ENCODE measurements at places on chromosomes 6 and 20.

DNA sequence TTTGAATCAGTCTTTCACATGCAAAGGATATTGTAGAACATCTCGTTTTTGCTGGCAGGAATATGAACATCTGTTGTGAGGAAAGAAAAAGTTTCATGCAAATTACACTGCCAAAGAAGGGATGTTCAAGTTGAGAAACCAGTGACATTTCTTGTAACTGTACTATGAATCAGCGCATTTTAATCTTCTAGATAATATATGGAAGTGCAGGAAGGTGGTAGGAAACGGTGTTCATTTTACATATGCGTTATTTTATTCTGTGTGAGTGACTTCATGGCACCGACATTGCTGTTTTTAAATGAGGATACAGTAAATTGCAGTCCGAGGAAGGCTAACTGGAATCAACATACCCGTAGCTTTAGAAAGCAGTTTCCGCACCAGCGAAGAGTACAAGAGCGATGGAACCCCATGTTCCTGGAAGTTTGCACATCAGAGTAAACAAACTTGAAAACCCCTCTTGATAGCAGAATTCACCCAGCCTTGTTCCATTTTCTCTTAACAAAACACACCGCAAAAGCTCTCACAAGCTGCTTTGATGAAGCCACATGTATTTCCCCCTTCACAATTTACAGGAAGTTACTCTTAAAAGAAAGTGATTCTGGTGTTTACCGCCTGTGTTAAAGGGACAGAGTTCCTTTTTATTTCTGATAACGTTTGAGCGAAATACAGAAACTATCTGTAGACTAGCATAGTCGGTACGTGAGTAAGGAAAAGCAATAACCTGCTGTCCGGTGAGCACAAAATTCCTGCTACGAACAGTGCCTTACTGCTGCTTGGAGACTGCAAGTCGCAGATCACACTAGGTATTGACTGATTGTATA is 11.5 kb downstream of the PRDM1 start:
- DNase-seq, result peak; percentile 86

- DNase-seq, result peak; percentile 95
Observed at GRCh38 chr20:25039697-25040437, 18.1 kb downstream of the ACSS1 start.

DNA sequence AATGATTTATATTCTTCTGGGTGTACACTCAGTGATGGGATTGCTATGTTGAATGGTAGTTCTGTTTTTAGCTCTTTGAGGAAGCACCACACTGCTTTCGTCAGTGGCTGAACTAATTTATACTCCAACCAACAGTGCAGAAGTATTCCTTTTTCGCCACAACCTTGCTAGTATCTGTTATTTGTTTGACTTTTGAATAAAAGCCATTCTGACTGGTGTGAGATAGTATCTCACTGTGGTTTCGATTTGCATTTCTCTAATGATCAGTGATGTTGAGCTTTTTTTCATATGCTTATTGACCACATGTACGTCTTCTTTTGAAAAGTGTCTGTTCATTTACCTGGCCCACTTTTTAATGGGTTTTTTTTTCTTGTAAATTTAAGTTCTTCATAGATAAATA is 583.8 kb upstream of the ARID1B start:
- DNase-seq, result no peak

GRCh38 chr6:157380458-157380778 is 572 bp upstream of the ZDHHC14 start:
- no peak for DNase-seq

DNA sequence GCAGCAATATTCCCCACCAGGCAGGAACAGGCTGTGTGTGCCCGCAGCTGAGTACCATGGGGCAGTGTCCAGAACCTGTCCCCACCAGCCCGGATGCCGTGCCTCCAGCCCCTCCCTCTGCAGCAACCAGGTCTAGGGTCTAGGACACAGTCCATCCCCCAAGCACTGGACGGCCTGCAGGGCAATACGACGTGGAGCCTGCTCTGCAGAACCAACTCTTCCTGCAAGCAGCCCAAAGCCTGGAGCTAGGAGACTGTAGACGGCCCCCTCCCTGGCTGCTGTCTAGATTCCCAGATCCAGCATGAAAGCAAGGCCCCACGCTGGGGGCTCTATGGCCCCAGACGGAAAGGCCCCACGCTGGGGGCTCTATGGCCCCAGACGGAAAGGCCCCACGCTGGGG is 128.2 kb upstream of the AFDN start:
- DNase-seq, result no peak

GRCh38 chr6:122563364-122564052 is 46.7 kb upstream of the PKIB start:
- no peak for DNase-seq

- DNase-seq, result peak; percentile 92
Observed at GRCh38 chr6:81767163-81767891, 14.8 kb upstream of the TENT5A start.

Data from AG10803 (cell line).